ENCODE measurements at places on chromosomes 7 and 10.

GRCh38 chr7:48177271-48177670 lies 6.0 kb downstream of the ABCA13 start:
- DNase-seq, result no peak

- DNase-seq, result no peak
These were observed 165.7 kb downstream of the SORCS3 start for GRCh38 chr10:104806801-104807200.

DNA sequence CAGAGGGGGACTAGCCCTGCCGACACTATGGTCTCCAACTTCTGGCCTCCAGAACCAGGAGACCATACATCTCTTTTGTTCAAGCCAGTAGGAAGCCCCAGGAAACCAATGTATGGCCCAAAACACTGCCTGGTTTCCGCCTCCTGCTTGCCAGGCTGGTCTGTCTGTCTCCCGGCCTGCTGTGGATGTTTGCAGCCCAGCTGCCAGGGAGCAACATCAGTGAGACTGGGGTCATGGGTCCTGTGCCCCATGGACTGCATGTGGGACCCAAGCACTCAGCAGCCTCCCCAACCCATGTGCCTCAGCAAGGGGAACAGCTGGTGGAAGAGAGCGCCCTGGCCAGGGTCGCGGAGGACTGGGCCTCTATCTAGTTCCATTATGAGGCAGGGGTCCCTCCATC lies 33.4 kb upstream of the NUB1 start:
- DNase-seq, result no peak

GRCh38 chr10:50332108-50332842 lies 81.0 kb upstream of the ASAH2 start:
- no peak for DNase-seq

DNA sequence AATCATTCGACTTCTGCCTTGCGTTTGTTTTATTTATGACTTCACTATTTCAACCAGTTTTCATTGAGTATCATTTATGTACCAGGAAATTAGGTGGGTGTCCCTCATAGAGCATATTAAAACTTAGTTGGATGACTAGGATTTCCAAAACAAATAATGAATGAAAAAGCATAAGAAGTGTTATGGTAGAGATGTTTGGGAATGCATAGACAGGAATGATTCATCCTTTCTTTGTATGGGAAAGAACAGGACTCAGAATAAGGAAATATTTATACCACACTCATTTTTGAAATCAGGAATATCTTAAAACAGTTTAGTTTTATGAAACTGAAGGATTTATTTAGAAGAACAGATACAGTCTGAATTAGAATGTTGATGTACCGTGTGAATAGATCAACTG lies 315.7 kb downstream of the EXOC4 start:
- no peak for DNase-seq

GRCh38 chr10:103144041-103144440 lies 49.0 kb downstream of the NT5C2 start:
- no peak for DNase-seq

GRCh38 chr10:94407668-94408067 lies 5.3 kb downstream of the TBC1D12 start:
- DNase-seq, result no peak

GRCh38 chr7:93062599-93062998 lies 55.2 kb downstream of the SAMD9 start:
- DNase-seq, result no peak

DNA sequence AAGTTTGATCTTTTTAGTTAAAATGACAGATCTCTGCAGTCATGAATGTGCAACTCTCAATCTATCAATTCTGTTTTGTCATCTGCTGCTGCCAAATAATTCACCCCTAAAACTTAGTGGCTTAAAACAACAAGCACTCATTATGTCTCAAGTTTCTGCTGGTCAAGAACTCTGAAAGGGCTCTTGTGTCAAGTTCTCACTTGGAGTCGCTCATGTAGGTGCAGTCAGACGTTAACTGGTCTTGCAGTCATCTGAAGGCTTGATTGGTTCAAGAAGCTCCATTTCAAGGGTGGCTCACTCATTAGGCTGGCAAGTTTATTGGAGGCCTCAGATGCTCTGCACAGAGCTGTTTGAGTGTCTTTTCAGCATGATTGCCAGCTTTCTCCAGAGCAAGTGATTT lies 28.5 kb upstream of the LRRC72 start:
- no peak for DNase-seq

- no peak for DNase-seq
These were observed 46.7 kb downstream of the PDLIM1 start for GRCh38 chr10:95244152-95244551.

DNA sequence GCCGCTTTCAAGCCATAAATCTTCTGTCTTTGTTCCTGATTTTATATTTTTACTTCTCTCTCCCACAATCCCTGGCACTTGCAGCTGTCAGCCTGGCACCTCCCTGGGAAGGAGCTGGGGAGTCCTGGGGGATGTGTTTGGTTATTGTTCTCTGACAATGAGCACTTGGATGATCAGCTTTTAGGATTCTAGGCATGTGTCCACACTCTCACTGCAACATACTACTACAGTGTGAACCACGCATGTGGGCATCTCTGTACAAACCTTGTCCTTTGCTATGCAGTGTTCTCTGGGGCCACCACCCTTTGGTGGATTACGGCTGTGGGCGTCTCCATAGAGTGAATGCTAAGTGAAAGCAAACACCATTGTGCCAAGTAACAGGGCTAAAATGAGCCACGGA lies 168.4 kb upstream of the KMT2E start:
- DNase-seq, result no peak

GRCh38 chr10:122646511-122647382 lies 52.9 kb downstream of the C10orf120 start:
- DNase-seq, result no peak

DNA sequence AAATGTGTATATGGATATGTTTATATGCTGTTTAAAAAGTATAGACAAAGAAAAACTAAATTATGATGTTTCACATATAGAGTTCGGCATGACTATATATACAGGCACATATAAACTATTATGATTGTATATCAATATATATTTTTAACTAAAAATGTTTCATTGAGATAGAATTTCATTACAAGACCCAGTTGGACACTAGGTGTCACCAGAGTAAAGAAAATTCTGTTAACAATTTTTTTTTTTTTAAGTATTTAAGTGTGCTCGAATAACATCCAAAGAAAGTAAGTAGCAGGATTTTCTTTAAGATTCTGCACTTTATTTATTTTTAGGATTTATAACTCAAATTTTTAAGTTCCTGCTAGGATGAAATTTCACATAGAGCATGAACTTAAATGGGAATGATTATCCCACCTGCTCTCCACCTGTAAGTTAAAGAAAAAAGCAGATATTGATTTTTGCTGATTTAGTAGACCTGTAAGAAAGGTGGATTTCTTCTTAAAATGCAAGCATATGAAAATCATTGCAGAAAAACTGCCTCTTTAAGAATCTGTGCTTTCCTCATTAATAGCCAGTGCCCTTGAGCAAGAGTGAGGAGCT lies 961.5 kb downstream of the PCDH15 start:
- DNase-seq, result peak; percentile 27

DNA sequence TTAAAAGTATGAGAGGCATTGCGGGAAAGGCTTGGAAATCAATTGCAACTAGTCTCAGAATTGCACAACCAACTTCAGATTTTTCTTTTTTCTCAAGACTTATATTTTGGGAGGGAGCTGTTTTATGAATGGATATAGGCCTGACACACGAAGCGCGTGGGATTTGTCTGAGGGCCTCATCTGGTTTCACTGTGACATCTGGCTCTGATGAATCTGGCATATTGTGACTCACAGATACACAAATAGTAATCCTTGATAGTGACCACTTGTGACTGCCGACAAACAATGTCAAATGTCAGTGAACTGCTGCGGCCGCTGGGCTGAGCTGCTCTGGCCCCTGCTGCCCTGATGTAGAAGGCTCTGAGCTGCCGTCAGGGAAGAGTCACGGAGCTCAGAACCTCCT lies 655.1 kb downstream of the INHBA start:
- DNase-seq, result no peak

DNA sequence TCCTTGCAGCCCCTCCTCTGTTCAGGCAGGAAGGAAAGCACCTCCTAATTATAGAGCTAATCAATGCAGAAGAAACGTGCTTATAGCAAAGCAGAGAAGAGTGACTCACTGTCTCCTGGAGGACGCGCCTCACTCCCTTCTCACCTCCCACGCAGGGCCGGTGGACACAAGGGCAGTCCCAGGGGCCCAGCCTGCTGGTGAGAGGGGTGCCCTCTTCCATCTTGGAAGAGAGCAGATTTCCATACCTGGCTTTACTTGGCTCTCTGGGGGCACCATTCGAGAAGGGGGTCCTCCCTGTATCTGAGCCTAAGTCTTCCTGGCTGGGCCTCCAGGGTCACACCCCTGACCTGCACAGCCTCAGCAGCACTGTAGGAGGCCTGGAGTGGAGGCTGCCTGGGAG lies 55.8 kb downstream of the RASGEF1A start:
- no peak for DNase-seq

DNA sequence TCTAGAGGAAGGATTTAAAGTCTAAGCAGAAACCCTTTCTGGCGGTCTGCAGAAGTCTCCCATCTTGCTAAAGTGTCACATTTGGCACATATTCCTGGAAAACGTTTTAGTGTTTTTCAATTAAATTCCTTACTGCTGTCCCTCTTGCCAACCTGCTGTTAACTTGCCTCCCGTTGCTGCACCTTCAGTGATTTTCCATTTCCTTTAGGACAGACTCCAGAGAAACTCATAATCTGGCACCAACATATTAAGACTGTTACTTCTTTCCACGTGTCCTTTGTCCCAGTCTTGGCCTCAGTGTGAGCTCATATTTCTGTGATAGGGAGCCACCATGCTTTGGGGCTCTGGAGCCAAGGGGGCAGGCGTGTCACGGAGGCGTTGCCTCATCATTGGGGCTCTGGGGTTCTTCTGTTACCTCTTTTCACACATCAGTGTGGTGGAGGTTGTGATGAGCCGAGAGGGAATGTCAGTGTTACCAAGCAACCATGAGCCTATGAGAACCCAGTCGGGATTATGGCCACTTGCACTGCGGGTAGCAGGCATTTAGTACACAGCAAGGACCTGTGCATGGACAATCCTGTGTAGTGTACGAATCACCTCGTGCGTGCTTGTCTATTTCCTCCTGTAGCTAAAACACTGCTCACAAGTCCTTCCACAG lies 26.0 kb upstream of the ZNF32 start:
- DNase-seq, result no peak

DNA sequence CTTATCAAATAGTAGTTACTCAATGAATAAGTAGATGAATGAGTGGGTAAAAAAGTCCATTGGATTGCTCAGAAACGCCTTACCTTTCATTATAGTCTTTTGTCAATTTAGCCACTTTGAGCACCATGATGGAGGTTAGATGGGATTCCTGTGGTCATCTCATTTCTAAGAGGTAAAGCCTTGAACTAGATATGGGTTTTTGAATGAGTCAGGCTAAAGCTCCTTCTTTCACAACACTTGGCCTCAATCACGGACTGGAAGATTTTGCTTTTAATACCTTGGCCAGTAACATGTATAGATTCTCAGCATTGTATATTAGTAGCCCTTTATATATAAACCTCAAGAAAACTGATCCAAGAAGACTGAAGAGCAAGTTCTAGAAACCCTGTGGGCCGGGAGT lies 99.7 kb upstream of the CCDC6 start:
- no peak for DNase-seq

DNA sequence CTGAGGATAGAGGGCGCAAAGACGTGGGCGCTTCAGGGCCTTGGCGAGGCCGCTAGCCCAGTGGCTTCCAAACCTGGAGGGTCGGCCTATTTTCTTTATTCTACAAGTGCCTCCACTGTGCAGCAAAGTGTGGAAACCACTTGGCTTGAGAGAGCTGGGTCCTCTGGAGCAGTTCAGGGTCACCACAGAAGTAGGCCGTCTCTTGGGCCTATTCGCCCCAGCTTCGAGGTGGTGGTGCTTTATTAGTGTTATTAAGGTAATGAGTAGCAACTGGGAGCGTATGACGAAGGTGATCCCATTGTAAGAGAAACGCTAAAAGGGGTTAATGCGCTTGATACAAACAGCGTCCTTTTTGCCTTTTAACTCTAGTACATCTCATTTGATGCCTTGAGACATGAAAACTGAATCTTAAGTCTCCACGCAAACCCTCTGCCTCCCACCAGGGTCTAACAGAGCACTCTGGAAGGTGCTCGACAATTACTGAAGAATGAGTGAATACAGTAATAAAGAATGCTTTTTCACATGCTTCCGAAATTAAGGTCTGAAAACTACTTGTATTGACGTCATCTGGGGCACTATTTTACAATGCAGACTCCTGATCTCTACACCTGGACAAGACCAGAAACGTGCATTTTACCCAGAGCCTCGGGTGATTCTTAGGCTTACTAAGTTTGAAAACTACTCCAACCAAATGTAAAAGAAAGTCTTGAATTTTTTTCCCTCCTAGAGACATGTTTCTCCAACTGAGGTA lies 647 bp upstream of the GSAP start:
- peak; percentile 68 for DNase-seq

GRCh38 chr7:36119005-36119706 lies 33.9 kb upstream of the EEPD1 start:
- DNase-seq, result no peak

Data from right kidney (tissue), 9 donors.